ENCODE measurements at places on chromosomes 2 and 18. TPM values are rescaled to one million over a fixed set of nuclear protein-coding genes. Genes with fewer than 3 reads are reported as not detected.

Gene PPP1R1C
- total RNA-seq = not detected

Gene LYPD1
- not detected for total RNA-seq

Gene TWIST2
- not detected for total RNA-seq

Gene TBR1
- not detected for total RNA-seq

Gene CD8A
- 272 TPM for total RNA-seq

Gene ZNF236
- total RNA-seq = 24.3 TPM

Gene FAM124B
- total RNA-seq = not detected

Gene FZD7
- 0.94 TPM for total RNA-seq

Gene ITGA4
- 210 TPM for total RNA-seq

Gene AMER3
- not detected for total RNA-seq
